Left renal pelvis (tissue), 4 donors: ENCODE measurements at places on chromosomes 1 and 21. TPM values are rescaled to one million over a fixed set of nuclear protein-coding genes. Genes with fewer than 3 reads are reported as not detected.

RNU1-3 gene
- not detected for polyA plus RNA-seq

FLG gene
- 2.7 TPM for polyA plus RNA-seq

NFIA gene
- polyA plus RNA-seq = 62.2 TPM

SYNC gene
- polyA plus RNA-seq = 6.2 TPM

CHI3L2 gene
- not detected for polyA plus RNA-seq

SYCP1 gene
- polyA plus RNA-seq = 0.32 TPM

NPHS2 gene
- 410 TPM for polyA plus RNA-seq

SLC2A1 gene
- polyA plus RNA-seq = 39.7 TPM

DDR2 gene
- 24.3 TPM for polyA plus RNA-seq

CADM3 gene
- 11.4 TPM for polyA plus RNA-seq

TTC3 gene
- 182 TPM for polyA plus RNA-seq

KRTAP11-1 gene
- not detected for polyA plus RNA-seq

GRCh38 chr1:8941906-8942305 is 3.8 kb upstream of the CA6 start:
- no peak for DNase-seq

- DNase-seq = no peak
These were observed 112.4 kb upstream of the ZBTB40 start for GRCh38 chr1:22339237-22339636.

DNA sequence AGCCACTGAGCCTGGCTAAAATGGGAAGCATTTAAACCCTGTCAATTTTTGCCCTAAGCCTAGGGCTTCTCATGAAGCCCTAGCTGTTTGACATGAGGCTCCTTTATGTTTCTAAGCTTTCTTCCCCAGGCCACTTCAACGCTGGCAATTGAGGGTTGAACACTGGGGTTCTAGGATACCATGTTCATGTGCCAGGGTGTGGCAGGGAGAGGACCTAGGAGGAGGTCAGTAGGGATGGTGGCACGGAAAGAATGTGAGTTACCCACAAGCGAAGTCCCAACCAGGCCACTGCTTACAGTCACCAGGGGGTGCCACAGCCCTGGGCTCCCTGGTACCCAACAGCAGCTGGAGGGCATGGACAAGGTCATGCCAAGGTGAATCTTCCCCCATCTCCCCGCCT is 90.8 kb upstream of the AJAP1 start:
- DNase-seq = no peak

- no peak for DNase-seq
These were observed 210.3 kb downstream of the ASTN1 start for GRCh38 chr1:176954242-176954641.

GRCh38 chr1:178702146-178702545 is 22.9 kb upstream of the RALGPS2 start:
- no peak for DNase-seq

DNA sequence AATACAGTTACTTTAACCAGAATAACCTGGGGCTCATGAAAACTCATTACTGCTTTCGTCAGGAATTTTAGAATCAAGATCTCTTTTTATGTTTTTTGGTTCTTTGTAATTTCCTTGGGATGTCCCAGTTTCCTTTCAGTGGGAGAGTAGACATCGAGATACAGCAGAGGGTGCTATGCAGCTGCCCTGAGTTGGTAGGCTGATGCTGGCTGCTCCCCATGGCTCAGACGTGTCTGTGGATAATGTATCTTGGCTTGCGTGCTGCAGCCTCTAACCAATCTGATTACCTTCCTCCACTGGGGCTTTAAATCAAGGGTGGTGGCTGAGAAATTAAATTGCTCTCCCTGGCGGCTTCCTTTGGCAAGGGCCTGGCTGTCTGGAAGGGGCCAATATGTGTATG is 253.7 kb downstream of the CACNA1E start:
- no peak for DNase-seq

DNA sequence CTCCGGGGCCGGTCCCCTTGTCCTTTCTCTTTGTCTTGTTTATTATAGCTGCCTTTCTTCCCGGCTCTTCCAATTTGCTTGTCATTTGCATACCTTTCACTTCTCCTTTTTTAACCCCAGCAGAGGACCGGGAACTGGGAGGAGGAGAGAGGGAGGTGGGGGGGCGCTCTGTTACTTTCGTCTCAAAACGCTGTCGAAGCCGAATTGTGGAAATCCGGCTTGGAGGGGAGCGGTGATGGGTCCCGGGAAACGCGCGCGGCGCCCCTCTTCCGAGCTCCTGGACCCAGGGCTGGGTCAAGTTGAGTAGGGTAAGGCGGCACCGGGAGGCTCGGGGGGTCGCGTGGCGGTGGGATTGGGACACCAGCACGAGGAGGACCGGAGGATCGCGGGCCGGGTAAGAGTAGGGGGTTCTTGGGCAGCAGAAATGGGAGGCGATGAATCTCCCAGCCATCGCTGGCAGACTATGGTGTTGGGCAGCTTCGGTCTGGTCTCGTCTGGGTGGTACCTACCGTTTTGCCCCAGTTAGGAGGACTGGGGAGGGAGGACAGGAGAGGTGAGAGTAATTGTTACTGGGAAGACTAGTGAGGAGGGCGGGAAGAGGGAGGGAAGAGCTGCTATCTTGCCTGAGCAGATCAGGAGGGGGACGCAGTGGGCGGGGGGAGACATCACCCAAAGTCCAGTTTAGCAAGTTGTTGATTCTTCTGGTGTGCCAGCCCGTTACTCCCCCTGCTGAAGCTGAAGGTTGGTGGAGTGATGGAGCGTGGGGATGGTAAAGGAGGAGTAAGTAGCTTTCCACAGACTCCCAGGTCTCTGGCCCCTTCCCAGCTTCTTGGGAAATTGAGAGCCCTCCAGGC is 1.5 kb downstream of the PROX1 start:
- no peak for DNase-seq

GRCh38 chr21:45420061-45421041 is 15.4 kb downstream of the COL18A1 start:
- no peak for DNase-seq

GRCh38 chr1:10951961-10952360 is 60.5 kb upstream of the TARDBP start:
- DNase-seq = no peak

- DNase-seq = no peak
These were observed 46.5 kb upstream of the LPGAT1 start for GRCh38 chr1:211876851-211877590.

GRCh38 chr1:198001776-198002408 is 84.7 kb downstream of the LHX9 start:
- no peak for DNase-seq

DNA sequence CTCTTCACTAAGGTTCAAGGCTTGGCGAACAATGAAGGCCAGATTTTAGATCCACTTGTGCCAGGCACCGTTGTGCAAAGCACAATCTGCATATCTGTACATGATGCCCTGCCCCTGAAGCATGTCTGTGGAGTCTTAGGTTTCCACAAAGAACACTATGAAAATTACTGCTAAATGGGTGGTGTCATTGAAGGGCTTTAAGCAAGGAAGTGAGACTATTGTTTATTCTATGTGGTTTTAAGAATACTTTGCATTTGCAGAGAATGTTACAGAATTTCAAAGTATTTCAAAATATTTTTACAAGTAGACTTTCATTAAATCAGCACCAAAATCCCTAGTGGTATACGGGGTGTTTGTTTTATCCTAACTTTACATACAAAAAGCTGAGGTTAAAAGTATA is 8.8 kb downstream of the TSEN15 start:
- DNase-seq = no peak

DNA sequence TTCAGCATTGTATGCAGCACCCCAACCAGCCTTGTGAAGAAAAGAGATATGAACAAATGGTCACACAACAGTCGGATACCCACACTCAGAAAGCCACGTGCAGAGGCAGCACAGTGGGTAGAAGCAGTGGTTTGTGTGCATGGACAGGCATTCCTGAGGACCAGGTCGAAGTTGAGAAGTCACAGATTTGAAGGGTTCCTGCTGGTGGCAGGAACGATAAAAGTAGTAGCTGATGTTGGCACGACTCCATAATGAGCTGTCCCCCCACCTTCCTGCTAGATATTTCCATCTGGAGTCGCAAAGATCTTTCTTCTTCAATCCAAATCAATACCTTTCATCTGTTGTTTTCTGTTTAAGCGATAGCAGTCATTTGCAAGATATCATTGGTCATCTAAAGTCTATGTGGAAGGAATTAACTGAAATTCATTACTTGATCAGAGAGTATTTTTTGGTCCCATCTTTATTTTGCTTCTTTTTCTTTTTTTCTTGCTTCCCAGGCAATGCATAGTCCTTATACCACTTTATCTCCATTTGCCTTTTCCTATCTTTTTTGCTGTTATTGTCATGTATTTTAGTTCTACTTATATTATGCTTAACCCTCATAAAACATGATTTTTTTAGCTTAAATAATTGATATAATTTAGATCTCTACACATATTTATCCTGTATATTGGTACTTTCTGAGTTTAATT is 176.4 kb downstream of the DHRS3 start:
- DNase-seq = no peak

GRCh38 chr1:16114527-16115467 is 41.1 kb downstream of the EPHA2 start:
- DNase-seq = no peak

GRCh38 chr1:1132042-1132950 is 16.4 kb upstream of the C1orf159 start:
- DNase-seq = no peak

- DNase-seq = no peak
These were observed 80.1 kb upstream of the CD34 start for GRCh38 chr1:207990876-207991582.

DNA sequence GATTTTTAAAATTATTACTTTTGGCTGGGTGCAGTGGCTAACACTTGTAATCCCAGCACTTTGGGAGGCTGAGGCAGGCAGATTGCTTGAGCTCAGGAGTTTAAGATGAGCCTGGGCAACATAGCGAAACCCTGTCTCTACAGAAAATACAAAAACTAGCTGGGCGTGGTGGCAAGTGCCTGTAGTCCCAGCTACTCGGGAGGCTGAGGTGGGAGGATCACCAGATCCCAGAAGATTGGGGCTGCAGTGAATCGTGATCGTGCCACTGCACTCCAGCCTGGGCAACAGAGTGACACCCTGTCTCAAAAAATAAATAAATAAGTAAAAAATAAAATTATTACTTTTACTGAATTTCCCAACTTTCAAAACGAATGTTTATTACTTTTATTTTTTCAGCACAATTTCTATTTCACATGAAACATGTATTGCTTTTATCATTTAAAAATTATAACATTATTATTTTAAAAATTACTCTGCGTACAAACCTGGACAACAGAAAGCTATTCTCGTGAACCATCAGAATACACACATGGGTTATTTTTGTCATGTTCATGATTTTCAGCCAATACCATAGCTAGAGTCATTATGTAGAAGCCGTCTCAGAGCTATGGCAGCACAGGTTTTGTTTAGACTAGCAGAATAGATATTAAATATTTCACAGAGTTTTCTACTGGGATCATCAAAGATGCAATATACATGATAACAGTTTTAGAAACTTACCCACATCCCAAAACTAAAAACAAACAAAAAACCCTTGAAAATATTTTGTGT is 621 bp downstream of the AMPD1 start:
- DNase-seq = no peak

GRCh38 chr1:185318431-185319138 is 1.5 kb upstream of the IVNS1ABP start:
- DNase-seq = no peak

- DNase-seq = no peak
These were observed 561.1 kb upstream of the ZRANB2 start for GRCh38 chr1:71641903-71642302.

GRCh38 chr1:1399872-1400575 is 889 bp upstream of the CCNL2 start:
- no peak for DNase-seq

GRCh38 chr1:66938613-66939012 is 13.8 kb downstream of the MIER1 start:
- DNase-seq = no peak

DNA sequence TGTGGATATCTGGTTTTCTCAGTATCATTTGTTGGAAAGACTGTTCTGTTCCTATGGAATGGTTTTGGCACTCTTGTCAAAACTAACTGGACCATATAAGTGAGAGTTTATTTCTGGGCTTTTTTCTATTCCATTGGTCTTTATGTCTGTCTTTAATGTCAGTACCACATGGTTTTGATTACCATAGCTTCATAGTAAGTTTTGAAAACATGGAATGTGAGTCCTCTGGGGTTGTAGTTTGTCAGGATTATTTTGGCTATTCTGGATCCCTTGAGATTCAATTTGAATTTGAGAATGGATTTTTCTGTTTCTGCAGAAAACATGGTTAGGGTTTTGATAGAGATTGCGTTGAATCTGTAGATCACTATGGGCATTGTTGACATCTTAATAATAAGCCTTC is 107.9 kb downstream of the ZFYVE9 start:
- no peak for DNase-seq

- DNase-seq = no peak
These were observed 74.3 kb upstream of the TRABD2B start for GRCh38 chr1:48071513-48071912.

DNA sequence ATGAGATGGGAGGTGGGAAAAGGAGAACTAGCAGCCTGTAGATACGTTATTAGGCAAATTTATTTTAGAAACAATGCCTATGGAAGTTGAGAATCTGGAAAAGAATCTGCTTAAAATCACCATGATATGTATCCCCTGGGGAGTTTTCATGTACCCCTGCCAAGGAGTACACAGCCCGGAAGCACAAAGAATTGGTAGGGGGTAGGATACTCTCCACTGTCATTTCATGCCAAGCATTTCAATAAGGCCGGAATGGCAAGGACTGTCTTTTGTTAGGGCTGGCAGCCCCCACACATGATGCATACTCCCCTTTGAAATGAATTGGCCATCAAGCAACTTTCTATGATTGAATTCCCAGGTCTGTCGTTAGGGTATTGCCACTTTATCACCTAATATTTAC is 111.5 kb upstream of the APP start:
- DNase-seq = no peak

GRCh38 chr1:211601982-211602670 is 23.2 kb upstream of the SLC30A1 start:
- no peak for DNase-seq

DNA sequence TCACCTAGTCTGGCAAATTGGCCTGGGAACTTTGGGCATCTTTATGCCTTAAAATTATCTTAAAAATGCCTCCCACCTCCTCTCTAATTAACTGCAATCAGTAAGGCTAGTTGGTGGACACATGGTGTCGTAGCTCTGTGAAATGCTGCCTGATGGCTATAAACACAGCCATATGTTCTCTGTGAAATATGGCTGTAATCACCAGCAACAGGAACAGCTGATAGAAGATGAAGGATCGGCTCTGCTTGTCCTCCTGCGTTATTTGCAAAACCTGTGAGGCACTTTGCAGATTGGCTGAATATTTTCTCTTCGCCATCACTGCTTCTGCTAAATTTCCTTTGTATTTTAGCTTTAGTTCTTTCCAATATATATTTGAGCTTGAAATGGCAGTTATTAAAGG is 419.6 kb downstream of the RWDD3 start:
- DNase-seq = no peak

DNA sequence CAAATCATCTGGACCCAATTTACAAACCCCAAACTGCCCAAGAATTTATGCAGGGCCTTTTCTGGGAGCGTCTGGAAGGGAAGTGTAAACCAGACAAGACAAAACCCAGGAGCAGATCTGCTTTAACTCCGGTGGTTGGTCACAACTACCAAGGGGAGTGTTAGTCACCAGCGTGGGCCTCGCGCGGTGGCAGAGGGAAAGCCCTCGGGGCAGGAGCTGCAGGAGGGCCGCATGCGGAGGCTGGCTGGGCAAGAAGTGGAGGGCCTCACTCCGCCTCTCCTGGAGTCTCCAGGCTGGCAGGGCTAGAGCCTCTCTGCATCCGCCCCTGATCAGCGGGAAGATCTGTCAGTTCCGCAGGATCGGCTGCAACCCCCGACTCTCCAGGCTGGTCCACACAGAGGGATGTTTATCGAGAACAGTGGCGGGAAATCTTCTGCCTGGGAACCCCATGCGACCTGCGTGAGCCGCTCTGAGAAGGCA is 2.0 kb downstream of the COL24A1 start:
- DNase-seq = no peak
